SIG-M5 (cell line): ENCODE measurements at places on chromosomes 7 and 10.

DNA sequence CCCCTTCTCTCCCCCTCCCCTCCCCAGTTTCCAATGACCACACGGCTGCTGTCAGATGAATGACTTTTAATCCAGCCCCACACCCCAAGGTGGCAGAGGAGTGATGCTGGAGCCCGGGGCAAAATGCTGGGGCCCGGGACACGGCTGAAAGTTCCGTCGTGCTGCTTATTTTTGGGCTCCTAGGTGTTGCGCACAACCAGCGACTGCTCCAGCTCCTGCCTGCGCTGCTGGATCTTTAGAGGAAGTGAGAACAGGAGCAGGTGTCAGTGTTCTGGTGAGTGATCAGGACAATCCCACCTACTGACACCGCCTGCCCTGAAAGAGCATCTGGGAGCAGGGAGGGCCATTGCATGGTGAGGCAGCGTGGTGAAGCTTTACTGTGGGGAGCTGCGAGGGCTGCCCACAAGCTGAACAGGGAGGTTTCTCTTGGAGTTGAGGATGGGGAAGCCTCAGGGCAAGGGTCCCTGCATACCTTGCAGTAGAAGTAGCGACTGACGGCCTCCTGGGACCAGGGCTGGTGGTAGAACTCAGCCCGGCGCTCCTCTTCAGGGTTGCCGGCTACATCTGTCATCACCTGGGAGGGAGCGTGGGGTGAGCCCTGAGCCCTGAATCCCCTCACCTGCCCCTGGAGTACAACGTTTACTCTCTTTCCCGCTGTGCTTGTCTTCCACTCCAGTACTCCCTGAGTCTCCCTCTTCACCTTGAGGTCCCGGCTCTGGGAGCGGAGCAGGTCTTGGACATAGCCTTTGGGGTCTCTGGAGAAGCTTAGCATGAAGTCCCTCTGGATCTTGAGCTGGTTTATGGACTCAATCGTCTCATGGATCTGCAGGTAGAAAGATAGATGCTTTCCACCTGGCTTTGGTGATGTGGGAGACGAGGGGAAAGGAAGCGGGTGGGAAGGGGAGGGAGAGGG is 6.9 kb downstream of the CHPF2 start:
- DNase-seq = no peak

GRCh38 chr7:20601121-20601520 is 14.3 kb upstream of the ABCB5 start:
- no peak for DNase-seq

DNA sequence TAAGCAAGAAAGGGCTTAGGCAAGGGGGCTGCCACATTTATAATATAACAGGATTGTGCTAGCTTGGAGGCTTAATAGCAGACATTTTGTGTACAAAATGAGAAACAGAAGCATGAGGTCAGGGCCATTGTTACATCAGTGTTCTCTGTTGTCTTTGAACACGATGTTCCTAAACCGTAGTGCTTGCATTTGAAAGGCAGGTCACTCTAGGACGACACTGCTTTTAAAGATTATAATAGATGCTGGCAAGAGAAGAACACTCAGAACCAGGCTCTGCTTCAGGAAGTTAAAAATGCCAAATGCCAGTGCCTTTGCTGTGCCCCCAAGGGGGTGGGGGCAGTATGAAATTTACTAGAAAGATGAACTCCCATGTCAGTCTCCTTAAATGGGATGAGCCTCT is 91.1 kb downstream of the SORCS3 start:
- DNase-seq = no peak

GRCh38 chr7:1883834-1884582 is 213.9 kb downstream of the ELFN1 start:
- no peak for DNase-seq

DNA sequence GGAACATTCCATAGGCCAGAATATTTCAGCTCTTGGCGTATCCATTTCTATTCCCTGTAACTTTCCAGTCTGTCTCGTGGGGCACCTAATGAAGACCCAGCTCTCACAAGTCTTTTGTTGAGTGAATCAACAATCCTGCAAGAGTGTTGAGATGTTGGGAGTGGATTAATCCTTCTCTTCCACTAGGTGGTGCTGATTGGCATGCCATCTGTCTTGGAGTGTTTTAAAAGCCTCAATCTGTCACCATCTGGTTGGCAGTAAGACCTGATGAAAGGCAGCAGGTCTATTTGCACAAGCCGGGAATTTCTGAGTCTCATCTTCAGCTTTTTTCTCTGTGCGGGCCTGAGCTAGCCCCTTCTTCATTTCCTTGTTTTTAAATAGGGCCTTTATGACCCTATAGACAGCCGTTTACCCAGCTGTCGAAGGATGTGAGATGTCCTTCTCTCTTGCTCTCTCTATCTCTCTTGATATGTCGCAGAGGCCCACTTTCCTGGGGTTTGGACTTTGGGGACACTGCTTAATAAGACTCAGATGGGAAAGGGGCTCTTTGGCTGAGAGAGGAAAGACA is 180.5 kb downstream of the ZNF365 start:
- no peak for DNase-seq

DNA sequence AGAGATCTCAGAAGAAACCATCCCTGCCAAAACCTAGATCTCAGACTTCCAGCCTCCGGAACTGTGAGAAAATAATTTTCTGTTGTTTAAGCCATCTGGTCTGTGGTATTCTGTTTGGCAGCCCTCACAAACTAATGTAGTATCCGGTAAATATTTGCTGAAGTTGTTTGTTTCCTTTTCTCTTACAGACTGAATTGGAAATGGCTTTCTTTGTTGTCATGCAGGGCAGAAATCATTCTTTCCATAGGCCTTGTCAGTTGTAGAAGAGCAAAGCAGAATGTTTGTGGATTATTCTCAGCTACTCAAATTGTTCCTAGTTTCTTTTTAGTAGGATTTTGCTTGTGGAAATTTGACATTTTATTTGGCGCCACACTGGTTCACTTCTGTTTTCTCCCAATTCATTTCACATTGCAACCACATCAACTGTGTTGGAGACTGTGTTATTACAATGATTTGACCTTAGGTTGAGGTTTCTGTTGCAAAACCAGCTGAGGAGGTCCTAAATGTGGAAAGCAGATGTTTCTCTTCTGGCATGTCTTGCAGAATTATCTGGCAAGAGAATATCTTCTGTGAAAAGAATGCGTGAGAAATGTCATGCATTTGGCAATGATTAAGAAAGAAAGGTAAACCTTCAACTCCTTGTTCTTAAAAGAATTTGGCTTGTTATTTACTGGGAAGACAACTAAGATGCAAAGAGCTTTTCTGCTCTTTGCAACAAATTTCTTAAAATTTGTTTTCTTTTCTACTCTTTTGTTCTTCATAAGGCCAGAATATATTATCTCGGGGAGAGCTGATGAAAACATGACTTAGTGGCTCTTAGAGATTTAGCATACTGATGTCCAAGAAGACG is 25.8 kb downstream of the ACTA2 start:
- no peak for DNase-seq

DNA sequence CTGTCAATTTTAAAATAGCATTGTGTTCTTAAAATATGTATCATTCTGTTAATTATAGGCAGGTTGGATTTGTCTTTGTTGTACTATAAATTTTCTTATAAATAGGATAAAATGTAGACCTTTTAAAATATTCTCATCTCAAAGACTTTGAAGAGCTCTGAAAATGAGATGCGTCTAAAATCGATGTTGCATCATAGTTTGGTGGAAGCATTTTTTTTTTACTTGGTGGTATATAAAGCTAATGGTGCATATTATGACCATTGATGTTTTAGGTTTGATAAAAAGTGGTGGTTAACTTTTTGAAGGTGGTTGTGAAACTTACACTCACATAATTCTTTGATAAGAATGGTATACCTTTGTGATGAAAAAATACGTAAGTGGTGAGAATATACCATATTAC is 69.1 kb downstream of the ZNRF2 start:
- DNase-seq = no peak

DNA sequence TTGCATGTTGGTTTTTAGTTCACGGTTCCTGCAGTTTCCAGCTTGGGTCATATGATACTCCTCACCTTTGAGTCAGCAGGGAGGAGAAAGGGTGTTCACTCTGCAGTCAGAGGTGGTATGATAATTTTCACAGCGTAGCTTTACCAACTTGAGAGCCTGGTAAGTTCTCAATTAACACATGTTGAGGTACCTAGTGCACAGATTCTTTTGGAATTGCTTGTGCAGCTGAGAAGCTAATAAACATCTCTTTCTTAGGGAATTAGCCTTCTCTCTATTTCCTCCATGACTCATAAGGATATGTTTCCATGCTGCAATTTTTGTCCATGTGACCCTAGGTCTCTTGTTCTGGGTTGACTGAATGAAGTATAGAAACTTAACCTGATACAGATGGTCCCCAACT is 166.6 kb downstream of the KIF20B start:
- no peak for DNase-seq

DNA sequence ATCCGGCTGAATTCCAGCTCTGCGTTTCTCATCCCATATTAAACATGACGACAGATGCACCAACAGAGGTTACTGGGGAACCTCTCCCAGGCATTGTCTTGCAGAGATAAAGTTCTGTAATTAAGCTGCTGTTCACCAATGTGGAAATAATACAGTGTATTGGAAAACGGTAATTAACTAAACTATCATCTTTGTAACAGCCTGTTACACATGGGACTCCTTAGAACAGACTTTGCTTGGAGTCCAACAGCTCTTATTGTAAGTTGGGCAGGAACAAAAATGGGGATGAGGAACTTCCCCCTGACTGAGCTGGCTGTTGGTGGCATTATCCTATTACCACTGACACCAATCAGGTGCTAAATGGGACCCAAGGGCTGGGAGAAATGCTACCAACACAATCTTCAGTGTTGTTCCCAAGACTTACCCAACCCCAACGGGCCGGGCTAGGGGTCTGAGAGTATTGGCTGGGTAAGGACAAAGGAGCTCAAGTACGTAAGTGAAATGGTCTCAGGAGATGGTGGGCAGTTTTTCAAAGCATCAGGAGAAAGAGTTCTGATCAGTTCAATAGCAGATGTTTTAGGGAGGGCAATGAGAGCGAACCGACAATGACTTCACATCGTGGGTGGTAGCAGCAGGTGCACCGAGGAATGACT is 759.4 kb downstream of the GRID1 start:
- DNase-seq = no peak

DNA sequence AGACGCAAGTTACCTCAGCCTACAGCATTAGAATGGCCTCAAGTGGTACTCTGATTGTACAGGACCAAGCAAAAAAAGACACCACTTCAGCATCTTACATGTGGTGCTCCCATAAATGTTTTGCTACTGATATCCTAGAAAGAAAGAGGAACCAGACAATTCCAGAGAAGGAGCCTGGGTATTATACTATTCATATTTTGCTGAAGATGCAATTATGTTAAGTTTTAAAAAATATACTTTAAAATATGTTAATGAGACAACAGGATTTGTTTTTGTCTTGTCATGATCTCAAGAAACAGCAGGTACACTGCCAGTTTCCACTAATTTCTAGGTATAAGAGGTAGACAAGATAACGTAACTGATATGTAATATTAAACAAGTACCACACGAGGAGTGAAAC is 92.6 kb downstream of the JMJD1C start:
- DNase-seq = no peak
